Activated CD4-positive, alpha-beta T cell treated with anti-CD3 and anti-CD28 coated beads for 1 hour (primary cell): ENCODE measurements at places on chromosomes 11 and 22.

DNA sequence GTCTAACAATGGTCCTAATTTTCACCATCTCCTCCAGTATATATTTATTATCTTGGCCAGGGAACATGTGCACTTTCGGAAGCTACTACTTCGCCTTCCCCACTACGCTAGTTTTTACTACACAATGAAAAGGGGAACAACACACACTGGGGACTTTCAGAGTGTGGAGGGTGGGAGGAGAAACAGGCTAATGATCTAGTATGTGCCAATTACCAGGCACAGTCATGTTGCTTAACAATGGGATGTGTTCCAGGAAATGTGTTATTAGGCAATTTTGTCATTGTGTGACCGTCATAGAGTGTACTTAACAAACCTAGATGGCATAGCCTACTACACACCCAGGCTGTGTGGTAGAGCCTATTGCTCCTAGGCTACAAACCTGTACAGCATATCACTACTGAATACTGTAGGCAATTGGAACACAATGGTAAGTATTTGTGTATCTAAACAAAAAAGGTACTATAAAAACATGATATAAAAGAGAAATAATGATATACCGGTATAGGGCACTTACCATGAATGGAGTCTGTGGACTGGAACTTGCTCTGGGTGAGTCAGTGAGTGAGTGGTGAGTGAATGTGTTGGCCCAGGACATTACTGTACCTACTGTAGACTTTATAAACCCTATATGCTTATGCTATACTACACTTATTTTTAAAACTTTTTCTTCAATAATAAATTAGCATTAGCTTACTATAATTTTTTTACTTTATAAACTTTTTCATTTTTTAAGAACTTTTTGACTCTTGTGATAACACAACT, 20.1 kb upstream of the CUL5 start:
- DNase-seq, result no peak

GRCh38 chr11:113514856-113515255, 39.7 kb upstream of the DRD2 start:
- DNase-seq, result no peak

DNA sequence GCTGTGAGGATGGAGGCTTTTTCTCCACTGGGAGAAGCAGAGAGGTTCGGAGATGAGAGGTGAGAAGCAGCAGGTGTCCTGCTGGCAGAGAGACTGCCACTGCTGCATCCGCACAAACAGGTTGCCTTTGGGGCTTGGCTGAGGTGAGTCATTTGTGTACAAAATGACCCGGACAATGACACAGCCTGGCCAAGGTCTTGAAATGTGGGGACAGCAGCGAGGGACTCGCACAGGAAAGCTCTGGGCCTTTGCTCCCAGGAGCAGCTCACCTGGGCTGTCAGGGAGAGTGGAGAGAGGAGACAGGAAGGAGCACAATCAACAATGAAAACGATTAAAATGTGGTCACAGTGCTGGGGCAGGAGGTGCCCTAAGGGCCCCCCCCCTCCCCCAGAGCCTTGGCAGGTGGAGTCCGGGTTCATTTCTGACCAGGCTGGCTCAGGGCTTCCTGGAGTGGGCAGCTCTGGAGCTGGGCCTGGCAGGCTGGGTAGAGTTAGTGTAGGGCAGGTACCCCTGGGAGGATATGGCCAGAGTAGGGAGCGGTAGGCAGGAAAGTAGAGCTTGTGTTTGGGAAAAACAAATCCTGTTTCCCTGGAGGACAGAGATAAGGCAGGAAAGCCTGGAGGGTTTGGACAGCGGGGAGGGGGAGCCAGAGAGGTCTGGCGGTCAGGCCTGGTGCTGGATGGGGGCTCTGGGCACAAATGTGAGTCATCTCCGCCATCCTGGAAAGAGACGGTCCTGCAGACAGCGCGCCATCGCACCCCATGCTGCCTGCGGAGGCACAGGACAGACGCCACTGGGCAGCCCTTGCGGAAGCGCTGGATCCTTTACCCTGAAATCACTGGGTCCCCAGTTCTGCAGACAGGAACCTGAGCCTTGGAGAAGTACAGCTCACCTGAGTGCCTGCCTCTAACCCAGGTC, 37.8 kb upstream of the CELSR1 start:
- DNase-seq, result no peak

- no peak for DNase-seq
Observed at GRCh38 chr22:38721551-38721950, 15.8 kb downstream of the GTPBP1 start.

GRCh38 chr11:18394928-18395734, 768 bp downstream of the LDHA start:
- DNase-seq, result no peak

- no peak for DNase-seq
Observed at GRCh38 chr11:18361154-18361553, 33.2 kb upstream of the LDHA start.

- DNase-seq, result no peak
Observed at GRCh38 chr11:128764424-128765095, 70.7 kb downstream of the FLI1 start.

DNA sequence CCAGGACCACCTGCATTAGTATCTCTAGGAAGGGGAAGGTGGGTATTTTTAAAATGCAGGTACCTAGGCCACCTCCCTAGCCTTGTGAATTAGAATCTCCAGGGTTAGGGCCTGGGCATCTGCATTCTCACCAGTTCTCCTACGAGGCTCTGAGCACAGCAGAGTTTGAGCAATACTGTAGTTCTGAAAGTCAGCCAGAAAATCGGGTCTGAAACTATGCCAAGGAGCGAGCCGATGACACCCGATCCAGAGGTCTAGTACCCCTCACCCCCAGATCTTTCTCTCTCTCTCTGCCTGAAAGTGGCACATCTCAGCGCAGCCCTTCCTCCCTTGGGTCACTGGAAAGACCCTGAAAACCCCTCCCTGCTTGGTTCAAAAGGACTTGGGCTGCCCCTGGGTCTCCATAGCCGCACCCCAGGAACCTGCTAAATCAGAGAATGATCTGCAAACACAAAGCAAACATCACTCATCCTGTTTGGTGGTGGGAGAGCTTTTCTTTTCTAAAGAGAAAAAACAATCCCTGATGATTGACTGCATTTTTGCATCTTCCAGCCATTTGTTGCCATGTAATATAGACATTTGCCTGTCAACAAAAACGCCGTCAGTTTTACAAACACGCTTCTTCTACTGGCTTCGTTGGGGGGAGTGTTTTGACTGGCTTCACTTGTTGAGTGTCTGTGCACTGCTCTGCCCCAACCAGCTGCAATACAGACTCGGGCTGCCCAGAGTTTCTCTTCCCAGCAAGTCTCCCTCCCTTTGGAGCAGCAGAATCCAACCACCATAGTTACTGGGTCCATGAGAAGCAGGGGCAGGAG, 229.9 kb downstream of the MN1 start:
- no peak for DNase-seq

DNA sequence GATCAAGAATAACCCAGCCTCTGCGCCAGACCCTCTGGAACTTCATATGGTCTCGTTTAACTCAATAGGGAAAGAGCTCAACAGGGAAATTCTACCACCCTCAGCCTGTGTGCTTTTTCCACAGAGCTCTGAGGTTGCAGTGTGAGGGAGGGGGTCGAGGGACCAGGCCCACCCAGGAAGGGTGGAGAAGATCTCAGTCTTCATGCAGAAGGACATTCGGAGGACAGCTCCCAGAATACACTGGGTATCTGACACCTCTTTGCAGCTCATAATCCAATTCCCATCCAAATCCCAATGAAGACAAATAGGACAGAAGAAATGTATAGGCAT, 56.6 kb downstream of the ST14 start:
- DNase-seq, result no peak

- no peak for DNase-seq
Observed at GRCh38 chr11:10809373-10810160, 841 bp upstream of the EIF4G2 start.

DNA sequence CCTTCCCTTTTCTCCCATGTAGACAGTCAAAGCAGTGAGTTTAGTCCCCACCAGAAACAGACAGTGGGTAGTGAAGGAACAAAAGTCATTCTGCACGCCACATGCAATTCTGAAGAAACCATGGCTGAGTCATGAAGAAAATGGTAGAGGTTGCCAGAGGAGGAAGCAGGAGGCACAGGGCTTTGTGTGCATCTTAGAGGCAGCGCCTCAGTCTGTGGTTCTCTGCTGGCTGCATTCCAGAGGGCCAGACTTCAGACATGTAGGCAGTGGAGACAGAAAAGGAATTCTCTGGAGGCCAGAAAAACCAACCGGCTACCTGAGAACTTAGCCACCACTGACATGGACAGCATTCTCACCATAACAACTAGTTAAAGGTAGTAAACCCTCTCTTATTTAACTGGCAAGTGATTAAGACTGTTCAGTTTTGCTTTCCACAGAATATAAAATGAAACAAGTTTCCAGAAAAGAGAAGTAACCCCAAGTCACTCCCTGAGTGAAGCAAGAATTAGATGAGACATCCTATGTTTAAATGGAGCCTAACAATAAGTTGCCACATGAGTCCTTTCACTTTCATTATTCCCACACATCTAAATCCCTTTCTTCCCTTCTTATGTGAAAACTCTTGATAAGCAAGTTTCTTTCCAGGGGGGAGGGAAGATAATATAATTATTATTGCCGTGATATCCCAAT, 556.1 kb downstream of the SOX6 start:
- no peak for DNase-seq

DNA sequence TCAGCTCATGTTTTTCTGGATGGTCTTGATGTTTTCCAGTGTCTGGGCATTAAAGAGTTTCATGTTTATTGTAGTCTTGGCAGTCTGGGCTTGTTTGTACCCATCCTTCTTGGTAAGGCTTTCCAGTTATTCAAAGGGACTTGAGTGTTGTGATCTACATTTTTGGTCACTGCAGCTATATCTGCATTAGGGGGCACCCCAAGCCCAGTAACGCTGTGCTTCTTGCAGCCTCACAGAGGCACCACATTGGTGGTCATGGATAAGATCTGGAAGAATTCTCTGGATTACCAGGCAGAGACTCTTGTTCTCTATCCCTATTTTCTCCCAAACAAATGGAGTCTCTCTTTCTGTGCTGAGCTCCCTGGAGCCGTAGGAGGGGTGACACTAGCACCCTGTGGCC, 451.5 kb upstream of the FAT3 start:
- no peak for DNase-seq

GRCh38 chr22:16965560-16965959, 42.5 kb downstream of the GAB4 start:
- DNase-seq, result no peak

- DNase-seq, result peak; percentile 64
Observed at GRCh38 chr11:64340671-64341335, 799 bp downstream of the CCDC88B start.

GRCh38 chr11:112777283-112777751, 183.9 kb upstream of the NCAM1 start:
- no peak for DNase-seq

DNA sequence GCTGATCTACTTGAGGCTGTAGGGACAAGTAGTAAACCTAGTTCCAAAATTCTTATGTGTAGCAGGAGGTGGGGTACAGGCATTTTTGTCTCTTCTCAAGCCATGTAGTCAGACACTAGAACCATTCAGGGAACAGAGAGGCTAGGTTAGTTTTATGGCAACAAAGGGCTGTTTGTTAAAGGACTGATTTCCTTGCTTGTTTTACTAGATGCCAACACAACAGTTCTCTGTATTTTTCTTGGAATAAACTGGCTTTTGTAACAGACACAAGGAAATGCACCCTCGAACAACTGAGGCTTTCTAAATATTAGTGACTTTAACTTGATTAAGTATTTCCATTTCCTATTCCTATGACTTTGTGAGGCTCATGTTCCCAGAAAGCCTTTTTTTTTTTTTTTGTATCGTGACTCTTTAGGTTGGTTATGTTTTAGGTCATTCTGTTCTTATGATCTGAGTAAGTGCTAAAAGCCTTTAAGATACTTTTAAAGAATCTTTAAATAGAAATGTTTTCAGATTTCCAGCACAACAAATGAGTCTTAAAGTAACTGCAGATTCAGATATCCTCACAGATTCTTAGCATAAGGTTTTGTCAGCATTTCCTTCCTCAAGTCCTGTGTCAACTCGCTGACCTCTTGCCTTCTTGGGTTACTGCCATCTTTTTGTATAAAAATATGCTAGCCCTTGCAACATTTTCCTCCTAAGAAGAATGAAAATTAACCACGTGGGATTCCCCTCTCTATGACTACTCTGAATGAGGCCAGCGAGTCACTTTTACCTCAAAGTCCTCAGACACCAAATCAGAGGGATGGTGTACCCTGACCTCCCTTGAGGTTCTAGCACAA, 92.5 kb downstream of the CCDC83 start:
- no peak for DNase-seq

DNA sequence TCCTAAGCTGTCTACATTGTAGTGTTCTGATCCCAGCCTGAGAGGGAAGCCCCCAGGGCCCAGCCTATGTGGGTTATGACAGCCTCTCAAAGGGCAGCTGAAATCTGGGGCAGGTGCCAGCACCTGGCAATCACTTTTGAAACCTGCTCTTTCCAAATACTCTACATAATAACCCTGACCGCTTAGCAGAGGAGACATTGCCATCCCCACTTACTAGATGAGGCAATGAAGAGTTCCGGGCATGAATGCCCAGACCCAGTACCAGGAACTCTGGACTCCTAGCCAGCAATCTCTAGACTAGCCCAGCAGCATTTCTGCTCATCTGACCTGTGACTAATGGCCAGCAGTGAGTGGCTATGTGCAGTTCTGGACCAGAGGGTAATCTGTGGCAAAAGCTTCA, 412.4 kb upstream of the CADM1 start:
- no peak for DNase-seq

DNA sequence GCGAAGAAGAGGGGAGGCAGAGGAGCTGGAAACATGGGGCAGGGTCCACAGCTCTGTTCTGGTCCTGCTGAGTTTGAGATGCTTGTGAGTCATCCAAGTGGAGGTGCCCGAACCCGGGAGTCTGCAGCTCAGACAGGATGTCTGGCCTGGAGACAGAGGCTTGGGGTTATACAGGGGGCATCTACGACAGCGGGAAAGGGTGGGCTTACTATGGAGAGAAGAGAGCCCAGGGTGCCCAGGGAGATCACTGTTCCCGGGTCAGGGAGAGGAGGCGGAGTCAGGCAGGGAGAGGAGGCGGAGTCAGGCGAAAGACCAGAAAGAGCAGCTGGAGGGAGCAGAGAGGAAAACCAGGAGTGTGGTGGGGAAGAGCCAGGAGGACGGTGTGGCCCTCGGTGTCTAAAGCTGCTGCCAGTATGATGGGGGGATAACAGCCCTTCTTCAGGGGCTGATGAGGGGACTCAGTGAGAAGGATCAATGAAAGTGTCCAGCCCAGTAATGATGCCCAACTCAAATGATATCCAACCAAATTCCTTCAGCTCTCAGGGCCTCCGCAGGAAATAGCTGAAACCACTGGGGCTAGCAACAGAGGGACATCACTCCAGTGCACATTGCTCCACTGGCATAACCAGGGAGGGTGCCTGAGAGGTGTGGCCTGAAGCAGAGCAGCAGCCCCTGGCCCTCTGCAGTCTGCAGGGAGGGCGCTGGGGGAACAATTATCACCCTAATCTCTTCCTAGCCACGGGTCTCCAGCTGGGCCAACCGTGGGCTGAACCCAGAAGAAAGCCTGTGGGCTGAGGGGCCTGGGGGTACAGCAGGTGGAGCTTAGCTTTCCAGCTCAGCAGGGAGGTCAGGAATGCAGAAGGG, 2.6 kb upstream of the LTBP3 start:
- no peak for DNase-seq
